ENCODE measurements at places on chromosomes 5 and 9.

DNA sequence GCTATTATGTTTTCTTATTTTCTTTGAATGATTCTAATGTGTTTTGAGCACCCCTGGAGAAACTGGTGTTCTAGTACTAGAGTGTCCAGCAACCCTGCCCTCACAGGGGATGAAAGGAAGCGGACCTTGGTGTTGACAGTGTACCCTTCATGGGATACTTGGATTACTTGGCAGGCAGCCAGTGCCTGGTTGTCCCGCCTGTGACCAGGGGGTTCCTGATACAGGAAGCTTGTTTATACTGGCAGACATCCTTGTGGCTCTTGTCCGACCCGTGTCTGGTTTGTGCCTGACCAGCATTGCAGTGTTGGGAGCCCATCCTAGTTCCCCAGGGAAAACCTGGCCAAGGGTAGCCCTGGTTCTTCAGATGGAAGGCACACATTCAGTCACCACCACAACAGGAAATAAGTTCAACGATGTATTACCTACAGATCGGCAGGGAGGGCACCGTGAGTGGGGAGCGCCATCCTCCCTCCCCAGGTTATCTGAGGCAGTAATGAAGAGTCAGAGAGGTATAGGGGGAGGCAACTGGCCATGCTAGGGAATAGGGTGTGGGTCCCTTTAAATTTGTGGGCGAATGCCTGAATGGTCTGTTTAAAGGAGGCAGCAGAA is 47.3 kb downstream of the CACNA1B start:
- no peak for DNase-seq

DNA sequence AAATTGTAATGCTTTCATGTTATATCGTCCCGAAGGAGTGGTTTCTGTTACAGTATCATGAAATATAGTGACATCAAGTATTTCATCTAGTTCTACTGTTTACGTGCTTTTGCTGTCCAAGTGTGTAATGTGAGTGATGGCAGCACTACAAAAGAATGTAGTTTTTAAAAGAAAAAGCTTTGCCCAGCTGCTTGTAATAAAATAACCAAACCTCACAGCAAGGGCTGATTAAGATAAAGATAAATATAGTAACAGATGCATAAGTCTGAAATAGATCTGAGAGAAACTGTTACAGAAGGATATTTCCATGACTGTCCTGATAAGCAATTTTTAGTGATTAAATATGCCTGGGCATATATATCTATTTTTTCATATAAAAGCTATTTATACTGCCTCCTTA is 106.4 kb downstream of the AUH start:
- DNase-seq, result no peak

GRCh38 chr5:173969167-173970049 is 19.6 kb upstream of the C5orf47 start:
- DNase-seq, result no peak

- no peak for DNase-seq
Measured at GRCh38 chr9:5388026-5388819, 48.5 kb upstream of the RLN1 start.

- DNase-seq, result no peak
Measured at GRCh38 chr5:143052967-143053682, 282.9 kb downstream of the ARHGAP26 start.

DNA sequence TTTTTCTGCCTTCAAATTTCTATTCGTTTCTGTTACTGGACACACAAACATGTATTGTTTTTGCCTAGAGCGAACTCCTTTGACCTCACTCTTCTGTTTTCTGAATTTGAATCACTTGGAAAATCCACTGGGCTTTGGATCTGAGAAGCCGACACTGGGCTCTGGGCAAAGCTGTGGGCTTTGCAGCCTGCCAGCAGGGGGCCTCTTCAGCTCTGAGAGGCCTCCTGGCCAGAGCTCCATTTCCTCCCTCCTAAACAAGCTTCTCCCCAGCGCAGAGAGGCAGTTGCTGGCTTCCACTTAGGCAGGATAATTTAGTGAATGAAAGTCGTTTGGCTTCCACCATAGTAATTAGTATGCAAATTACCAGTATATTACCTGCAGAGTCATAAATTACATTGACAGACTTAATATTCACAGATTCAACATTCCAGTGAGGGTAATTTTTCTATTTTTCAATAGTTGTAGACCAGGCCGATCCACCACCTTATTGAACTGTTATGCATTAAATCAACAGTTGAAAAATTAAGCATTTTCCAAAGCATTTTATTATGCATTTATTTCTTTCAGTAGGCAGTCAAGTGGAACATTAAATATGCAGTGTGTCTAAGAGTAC is 104.0 kb upstream of the ZNF366 start:
- DNase-seq, result no peak

DNA sequence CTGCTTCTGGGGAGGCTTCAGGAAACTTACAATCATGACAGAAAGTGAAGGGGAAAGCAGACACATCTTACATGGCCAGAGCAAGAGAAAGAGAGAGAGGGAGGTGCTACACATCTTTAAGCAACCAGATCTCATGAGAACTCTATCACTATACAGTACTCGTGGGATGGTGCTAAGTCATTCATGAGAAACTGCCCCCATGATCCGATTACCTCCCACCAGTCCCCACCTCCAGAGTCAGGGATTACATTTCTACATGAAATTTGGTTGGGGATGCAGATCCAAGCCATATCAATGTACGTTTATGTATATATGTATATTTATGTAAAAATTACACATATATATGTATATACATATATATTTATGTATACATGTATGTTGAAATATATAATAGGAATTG is 54.4 kb upstream of the CCDC112 start:
- DNase-seq, result no peak

DNA sequence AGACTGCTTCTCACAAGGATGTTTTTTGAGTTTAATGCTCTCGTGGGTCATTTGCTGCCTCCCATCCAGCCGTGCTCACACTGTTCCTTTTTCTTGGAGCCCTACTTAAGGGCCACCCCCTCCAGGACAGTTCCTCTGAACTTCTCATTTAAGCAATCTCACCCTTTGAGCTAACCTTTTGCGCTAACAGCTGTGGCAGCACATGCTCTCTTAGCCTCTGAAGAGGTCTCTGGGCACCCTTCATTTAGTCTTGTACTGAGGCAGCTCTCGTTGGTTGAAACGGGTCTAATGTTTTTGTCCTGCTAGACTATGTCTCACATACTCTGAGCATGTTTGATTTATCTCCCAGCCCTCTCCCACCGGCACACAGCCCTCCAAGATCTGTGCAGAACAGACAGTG is 11.8 kb downstream of the ALDH1B1 start:
- DNase-seq, result no peak

All from CD8-positive, alpha-beta memory T cell (primary cell).